ENCODE measurements at places on chromosomes 1 and 21.

DNA sequence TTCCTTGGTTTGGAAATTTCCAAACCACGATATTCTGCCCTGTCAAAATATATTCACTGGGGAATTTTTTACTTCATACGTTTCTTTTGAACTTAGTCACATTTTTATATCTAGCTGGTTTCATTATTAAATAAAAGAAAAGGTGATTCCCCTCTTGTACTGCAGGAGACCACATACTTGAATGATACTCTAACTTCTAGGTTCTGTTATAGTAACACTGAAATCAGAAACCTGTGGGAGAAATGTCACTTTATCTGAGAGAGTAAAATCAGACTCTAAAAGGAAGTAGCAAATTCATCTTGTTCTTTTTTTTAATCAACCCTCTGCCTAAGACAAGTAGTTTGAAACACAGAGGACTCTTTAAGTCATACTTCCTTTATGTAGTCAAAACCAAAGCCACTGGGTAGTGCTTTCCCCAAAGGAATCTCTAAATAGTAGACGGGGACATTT lies 34.4 kb downstream of the MRPL39 start:
- peak; percentile 53 for ATAC-seq

DNA sequence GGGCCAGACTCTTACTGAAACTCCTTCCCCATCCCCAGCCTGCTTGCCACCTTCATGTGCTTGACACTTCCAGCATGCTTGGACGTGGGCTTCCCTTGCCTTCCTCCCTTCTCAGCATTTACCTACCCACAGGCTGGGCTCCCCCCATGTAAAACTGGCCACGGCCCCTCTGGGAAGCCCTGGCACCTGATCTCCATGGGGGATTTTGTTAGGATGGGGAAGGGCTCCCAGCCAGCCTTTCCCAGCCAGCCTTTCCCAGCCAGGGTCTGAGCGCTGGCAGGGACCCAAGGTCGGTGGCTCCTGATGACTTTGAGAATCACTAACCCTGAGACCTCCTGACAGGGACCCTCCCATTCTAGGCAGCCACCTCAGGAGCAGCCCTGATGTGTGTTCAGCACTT lies 6.7 kb downstream of the ALX3 start:
- ATAC-seq = no peak

GRCh38 chr1:51565009-51565408 lies 45.9 kb upstream of the EPS15 start:
- no peak for ATAC-seq

GRCh38 chr1:232765542-232765941 lies 39.7 kb upstream of the MAP10 start:
- no peak for ATAC-seq

- ATAC-seq = no peak
Measured at GRCh38 chr1:220184506-220184905, 87.7 kb downstream of the RAB3GAP2 start.

All from SK-N-SH treated with all-trans-retinoic acid at 6 μM for 48 hours (cell line).